AG10803 (cell line): ENCODE measurements at places on chromosomes 7 and 10.
A peak's percentile ranks its signal among the peaks of the same experiment; 100 is the strongest.

- DNase-seq: no peak
These were observed 393.5 kb downstream of the HTR7 start for GRCh38 chr10:90464329-90464728.

- no peak for DNase-seq
These were observed 100.2 kb downstream of the KCND2 start for GRCh38 chr7:120373174-120373573.

DNA sequence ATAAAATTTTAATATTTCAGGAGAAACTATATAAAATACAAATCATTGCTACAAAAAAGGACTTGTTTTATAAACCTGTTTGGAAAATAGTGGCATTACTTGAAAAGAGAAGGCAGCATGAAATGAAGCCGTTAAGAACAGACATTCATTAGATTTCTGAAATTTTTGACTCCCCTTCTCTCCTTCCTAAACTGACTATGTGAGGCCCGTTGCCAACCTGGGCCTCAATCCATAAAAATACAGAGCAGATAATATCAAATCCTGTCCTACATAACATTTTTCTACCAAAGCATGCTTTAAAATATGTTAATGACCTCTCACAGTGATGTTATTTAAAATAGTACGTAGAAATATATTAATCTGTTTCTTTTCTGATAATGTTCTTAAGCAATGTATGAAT is 34.5 kb upstream of the ING3 start:
- DNase-seq: no peak

GRCh38 chr10:34290412-34291081 is 524.5 kb downstream of the PARD3 start:
- DNase-seq: peak; percentile 96

DNA sequence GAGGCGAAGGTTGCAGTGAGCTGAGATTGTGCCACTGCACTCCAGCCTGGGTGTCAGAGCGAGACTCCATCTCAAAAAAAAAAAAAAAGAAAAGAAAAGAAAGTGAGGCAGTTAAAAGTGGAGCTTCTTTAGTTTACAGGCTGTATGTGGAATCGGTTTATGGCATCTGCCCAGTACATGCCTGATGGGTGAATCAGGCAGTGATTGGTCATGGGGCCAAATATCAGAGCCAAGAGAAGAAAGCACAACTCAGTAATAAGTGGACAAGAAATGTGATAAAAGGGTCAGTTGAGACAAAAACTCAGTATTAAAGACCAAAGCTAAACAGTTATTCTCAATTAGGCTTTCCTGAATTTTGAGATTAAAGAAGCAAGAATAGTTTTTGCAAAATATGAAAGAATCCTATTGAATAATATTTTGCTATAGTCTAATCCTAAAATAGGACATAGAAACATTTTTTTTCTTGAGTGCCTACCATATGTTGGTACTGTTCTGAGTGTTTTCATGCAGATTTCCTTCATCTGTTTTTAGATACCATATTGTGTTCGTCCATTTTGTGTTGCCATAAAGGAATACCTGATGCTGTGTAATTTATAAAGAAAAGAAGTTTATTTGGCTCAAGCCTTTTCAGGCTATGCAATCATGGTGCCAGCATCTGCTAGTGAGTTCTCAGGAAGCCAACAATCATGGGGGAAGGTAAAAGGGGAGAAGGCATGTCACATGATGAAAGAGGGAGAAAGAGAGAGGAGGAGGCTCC is 14.4 kb downstream of the CDC14C start:
- peak; percentile 74 for DNase-seq

DNA sequence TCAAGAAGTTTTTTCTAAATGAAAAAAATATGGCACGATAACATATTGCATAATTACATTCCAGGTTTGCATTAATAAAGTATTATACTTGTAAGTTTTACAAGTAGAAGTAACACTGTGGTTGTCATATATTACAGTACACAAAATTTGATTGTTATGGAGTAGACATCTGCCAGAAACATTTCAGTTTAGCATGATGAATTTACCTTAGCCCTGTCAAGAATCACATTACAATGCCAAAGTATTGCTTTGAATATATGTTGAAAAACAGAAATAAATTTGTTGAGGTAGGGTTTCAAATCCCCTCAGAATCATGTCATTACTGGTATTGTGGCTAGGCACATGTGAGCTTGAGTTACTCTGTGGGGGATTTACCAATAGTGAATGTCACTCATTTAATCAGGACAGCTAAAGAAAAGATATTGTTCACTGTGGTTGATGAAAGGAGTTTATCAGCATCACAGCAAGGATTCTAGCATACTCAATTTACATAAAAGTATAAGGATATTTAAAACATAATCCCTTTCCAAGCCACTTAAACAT is 112.1 kb downstream of the MDFIC start:
- DNase-seq: no peak

DNA sequence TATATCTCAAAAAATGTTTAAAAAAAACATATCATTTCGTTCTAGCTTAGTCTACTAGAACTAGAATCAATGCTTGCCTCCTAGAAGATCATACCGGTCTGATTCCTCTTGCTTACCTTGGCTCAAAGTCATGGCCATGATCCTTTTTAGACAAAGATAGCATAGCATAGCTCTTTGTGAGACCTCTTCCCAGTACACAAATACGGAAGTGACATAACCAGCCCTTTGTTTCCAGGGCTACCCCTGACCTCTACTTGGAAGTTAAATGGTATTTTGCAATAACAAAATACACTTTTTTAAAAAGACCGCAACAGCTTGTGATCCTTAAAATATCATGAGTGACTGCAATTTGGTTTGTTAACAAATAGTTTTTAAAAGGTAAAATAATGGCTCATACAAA is 130.7 kb upstream of the NOBOX start:
- no peak for DNase-seq
